ENCODE measurements at places on chromosomes 12 and 14.

DNA sequence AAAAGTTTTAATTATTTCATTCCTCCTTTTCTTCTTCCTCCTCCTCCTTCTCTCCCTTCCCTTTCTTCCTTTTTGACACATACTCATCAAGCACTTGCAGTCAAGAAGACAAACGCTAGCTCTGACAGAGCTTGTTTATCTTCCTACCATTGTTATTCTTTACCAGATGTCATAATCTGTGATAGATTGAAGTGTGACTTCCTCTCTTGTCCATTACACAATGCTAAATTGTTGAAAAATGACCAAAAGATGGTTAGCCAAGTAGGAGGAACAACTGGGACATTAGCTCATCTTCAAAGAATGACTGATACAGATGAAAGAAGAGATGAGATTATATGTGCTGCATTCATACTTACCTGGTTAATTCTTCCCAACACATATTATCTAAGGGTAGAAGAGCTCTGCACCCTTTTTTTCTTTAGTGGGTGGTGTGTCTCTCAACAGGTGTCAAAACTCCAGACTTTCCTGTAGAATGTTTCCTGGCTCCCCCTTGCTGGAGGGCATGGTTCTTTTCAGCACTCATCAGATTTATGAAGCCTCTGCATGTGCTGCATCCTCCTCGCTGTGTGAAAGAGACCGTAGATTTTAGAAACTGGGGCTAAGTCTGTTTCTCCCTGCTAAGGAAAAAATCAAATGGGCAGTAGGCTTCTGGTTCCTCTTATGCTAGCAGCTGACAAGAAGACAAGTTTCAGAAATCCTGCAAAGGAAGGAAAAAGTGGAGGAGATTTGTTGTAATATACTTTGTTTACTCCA, 147.1 kb downstream of the TMX1 start:
- DNase-seq: no peak

GRCh38 chr12:106301241-106301610, 1.3 kb upstream of the TCP11L2 start:
- DNase-seq: no peak

DNA sequence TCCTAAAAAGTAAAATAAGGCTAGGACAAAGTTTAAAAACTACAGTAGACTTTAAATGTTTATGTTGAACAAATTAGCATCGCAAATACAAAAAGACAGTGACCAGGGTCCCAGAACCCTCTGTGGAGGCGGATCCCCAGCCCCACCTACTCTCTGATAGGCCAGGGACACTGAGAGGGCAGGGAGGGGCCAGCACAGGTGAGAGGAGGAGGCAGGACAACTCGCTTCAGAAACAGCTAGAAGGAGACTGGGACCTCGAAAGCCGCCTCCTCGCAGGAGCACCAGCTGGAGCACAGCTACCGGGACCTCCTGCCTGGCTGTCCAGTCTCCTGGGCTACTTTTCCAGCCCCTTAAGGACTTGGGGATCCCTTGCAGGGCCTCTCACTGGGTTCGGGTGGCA, 992 bp downstream of the DNAH10 start:
- no peak for DNase-seq

GRCh38 chr12:99049774-99050173, 404.7 kb downstream of the APAF1 start:
- no peak for DNase-seq

GRCh38 chr12:108965886-108966285, 55.0 kb downstream of the SVOP start:
- DNase-seq: no peak

DNA sequence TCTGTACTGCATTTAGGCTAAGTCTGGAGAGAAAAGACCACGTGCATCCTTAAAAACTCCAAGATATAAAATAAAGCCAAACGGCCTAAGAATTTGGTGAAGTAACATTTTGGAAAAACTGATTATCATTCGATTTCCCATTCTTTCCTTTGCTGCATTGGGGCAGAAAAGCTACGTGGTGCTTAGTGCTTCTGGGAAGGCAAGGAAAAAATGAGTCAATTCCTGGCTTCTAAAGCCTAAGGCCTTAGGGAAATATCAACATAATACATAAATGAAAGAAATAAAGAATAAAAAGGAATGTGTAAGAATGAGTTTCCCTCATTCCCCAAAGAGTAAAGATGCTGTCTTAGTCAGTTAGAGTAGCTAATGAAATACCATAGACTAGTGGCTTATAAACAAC, 520.5 kb downstream of the GLT1D1 start:
- no peak for DNase-seq

DNA sequence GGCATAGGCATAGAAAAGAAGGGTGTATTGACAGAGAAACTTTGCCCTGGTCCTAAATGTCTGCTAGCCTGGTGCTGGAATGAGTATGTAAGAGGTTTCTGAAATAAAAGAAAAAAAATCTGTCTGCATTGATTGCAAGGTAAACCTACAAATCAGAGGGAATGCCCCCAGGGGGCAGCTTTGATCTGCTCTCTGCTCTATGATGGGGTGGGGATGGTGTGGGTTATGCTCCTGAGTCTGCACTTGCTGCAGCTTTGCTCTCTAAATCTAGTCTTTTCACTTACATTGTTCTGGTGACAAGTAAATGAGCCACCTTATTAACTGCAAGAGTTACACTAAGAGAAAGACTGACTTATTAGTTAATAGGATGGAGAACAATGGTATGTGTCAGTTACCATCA, 468.4 kb upstream of the STXBP6 start:
- no peak for DNase-seq

GRCh38 chr14:22982477-22983245, at the start of gene AJUBA:
AJUBA (minus strand) TSS chr14:22982551; CDS start chr14:22982266, 285 bp downstream.
- peak; percentile 54 for DNase-seq

DNA sequence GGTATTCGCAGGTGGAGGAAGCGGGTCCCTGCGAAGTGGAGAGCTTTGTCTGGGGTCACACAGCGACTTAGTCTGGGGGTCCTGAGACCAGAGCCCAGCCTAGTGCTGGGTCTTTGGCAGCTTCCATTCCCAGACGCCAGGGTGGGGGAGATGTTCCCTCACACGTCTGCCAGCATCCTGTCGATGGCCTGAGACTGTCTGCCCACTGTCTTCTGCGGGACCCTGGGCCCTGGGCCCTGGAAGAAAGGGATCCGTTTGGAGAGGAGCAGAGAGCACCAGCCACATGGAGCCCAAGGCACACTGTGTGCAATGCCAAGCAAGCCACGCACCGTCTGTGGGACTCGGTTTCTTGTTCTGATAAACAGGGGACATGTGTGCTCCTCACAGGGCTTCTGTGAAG, 197.2 kb downstream of the KIF26A start:
- DNase-seq: no peak

DNA sequence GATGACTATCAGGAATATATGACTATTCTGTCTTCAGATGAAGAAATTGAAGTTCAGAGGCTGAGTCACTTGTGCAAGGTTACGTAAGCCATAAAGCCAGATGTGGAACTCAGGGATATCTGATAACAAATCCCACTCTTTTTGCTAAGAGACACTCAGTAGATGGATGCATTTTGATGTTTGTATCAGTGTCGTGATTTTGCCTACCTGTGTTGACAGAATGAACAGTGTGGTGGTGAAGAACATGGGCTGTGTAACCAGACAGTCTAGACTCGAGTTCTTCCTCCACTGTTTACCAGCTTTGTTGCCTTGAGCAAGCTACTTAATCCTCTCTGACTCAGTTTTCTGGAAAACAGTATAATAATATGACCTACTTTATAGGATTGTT, 93.9 kb downstream of the DAAM1 start:
- DNase-seq: no peak

- no peak for DNase-seq
These were observed 650.0 kb downstream of the FLRT2 start for GRCh38 chr14:86179980-86180379.

- no peak for DNase-seq
These were observed 64.7 kb downstream of the PPP2R5E start for GRCh38 chr14:63478437-63478852.

DNA sequence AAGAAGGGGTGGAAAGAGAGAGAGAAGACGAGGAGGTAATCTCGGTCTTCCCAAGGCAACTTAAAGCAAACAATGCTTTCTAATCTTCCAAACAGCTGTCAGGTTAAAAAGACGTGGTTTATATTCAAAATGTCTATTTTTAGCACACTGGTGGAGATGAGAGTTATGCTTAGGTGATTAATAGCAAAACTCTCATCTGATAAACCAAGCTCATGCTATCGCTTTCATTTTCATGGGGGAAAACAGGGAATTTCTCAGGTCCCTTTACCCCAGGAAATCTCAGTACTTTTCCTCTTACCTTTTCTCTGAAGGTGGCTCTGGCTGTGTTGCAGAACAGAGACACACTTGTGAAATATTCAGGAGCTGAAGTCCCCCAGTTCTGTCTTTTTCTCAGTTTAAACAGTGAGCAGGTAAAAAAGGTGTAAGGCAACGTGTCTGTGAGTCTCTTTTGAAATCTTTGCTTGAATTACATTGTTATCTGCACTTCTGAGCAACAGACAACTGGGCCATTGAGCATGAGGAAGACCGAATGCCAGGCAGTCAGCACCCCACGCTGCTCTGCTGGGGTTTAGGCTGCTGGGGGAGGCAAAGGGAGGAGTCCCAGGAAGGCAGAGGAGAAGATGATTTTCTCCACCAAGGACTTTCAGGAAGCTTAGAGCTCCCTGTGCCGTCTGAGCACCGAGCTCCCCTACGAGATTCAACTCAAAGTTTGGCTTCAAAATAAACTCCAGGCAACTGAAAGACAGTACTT, 759.3 kb downstream of the BCL11B start:
- DNase-seq: no peak

DNA sequence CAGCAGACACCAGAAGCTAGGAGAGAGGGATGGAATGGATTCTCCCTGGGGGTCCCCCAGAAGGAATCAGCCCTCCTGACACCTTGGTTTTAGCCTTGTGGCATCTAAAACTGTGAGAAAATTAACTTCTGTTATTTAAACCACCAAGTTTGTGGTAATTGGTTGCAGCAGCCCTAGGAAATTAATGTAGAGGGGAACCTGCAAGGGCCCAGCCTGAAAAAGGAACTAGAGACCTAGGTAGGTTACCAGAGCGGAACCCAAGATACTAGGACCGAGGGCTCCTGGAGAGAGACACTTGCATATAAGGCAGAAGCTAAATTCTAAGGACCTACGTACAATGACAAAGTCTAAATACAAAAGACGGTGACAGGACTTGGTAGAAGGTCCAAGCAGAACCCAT, 8.1 kb upstream of the DENND5B start:
- DNase-seq: no peak

DNA sequence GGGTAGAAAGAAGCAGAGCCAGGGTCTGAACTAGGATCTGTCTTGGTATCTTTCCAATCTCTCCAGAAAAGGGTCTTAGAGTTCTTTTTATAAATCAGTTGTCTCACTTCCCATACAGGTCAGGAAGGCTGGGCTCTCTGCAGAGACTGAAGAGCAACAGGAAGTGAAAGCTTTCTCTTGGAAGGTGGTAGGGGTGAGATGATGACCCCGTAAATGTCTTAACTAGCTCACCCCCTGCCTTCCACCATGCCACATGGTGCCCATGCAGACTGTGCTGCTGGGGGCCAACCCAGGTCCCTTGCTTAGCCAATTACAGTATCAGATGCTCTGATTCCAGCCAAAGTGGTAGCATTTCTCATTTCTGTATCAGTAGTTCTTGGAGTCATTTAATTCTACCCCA, 17.6 kb upstream of the RASSF8 start:
- no peak for DNase-seq

GRCh38 chr12:5459051-5459782, 27.3 kb downstream of the NTF3 start:
- no peak for DNase-seq

DNA sequence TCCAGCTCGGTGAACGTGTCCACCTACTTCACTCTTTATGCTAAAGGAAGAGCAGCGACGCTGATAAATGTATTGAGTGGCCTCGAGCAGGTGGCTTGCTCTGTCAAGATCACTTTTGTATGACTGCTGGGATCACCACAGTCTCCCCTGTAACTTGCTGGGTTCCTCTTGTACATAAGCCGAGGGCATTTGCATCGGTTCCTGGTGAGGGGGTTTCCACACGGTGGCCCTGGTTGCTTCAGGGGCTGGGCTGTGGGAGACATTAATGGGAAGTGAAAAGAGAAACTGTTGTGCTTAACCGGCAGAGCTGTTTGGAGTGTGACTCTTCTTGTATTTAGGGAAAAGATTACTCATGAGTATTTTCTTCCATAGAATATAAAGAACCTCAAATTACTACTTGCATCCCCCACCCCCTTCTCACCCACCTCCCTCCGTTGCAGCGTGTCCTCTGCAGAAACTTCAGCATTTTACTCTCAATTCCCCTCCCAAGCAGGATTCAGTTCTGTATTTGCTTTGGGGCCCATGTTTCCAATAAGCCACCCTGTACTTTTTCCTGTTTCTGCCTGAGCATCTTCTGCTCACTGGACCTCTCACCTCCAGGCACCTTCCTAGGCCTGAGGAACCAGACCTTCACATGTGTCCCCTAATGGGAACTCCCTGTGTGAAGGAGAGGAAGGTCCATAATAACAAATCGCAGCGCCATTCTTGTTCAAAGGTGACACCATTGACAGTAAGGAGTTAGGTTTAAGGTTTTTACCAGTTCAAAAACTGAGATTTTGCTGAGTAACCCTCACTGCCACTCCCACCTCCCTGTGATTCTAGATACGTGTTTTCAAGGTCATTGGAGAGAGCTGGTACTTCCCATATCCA, 187.0 kb downstream of the ETV6 start:
- peak; percentile 63 for DNase-seq

DNA sequence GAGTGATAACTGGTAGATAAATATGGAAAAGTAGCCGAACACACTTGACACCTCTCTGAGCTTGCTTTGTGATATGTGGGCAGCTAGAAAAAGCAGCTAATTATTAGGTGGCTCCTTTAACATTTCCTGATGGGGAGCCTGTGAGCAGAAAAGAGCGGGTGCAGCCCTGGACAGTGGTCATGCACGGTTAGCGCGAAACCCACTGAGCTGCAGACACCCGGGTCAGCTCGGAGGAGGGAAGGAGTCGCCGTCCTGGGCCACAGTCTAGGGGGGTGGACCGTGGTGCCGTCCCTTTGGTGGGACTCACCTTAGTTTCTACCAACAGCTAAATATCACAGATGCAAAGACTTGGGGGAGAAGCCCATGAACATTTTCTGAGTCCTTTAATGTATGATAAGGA, 6.6 kb downstream of the COA8 start:
- DNase-seq: no peak

DNA sequence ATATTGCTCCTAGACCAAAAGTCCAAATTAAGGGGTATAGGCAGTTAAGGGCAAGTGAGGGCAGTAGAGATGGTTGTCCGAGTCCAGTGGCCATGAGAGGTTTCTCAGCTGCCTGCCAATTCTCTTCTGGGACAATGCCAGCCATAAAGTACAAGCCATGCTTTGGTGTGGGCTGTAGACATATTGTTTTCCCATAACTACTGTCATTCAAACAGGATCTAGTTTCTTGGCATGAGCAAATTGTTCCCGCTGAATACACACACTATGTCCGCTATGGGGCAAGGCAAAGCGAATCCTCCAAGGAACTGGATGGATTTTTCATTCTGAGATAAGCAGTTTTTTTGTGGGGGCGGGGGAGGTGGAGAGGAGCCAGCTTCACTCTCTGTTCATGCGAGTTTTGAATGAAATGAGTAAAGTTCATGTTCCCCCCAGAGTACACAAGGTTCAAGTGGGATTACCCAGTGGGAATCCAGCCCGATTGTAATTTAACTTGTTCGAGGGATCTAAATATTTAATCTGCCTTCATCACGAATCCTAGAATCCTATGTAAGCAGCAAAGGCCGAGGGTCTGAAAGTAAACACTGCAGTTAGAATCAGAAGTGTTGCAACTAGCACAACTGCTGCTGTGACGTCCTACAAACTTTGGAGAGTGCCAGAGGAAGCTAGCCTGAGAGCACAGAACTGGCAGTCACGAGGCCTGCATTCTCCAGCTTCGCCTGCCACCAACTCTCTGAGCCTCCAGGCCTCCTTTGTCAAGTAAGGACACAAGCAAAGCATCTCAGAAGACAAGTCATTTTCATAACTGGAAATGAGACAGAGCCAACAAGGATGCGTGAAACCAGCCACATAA, 137.0 kb downstream of the CRADD start:
- no peak for DNase-seq

Measured in stimulated activated CD4-positive, alpha-beta T cell treated with anti-CD3 and anti-CD28 coated beads, Interleukin-12 subunit alpha, Interleukin-12 subunit beta, amount 100 ng/mL, for 24 hours (primary cell).